ENCODE measurements at places on chromosomes 2 and 18.

DNA sequence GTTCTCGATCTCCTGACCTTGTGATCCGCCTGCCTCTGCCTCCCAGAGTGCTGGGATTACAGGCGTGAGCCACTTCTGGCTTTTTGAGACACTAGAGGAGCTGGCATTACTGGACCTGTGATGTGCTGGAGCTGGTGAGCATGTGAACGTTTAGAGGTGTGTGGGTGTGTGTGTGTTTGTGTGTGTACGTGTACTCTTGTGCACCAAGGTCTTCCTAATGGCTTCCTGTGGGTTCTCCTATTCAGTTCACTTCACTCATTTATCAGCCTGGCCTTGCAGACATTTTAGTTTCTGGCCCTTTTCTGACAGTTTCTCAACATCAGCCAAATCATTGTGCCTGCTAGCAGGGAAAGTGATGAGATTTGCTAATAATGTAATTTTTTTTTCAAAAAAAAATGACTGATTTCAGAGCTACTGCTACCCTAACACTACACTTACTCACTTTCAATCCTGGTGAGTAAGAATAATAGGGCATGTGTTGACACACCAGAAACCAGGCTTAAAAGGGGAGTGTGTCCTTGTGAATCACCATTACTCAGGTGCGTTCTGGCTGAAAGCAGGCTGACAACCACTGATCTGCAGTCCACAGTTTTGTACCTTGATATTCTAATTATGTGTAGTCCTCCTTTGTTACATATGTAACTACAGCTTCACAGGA, 41.0 kb upstream of the ACTR3 start:
- peak; percentile 72 for DNase-seq

DNA sequence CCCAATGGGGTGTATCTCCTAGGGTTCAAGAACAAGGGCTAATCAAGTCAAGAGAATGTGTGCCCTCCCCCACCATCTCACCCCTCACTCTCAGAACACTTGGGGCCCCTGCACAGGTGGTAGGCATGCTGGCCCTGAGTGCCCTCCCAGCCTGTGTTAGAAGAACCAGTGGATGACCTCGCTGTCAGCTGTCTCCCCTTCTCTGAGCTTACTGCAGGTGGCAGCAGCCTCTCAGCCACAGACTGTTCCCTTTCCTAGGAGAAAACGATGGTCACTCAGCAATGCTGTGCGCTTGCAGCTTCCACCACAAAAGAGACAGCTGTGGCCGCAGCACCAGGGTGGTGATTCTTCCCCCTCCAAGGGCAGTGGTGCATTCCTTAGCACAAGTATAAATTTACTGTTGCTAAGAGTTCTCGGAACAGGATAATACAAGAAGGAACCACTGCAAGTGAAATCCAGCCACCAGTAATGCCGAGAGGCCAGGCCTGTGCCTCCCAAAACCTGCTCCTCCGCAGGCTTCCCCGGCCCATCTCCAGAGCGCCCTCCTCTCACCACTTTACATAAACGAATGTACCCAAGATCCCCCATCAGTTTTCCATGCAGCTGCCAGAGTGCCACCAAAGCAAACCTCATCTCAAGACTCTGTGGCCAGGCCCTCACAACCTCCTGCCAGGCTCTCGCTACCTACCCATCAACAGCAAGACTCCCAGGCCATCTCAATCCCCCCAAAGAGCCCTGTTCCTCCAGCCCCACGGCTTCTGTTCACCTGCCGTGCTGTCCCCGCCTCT, 935 bp upstream of the RAMP1 start:
- DNase-seq, result peak; percentile 44

GRCh38 chr18:77733292-77733903, 483.8 kb downstream of the GALR1 start:
- DNase-seq, result no peak

GRCh38 chr2:52260904-52261303, 1229.0 kb upstream of the NRXN1 start:
- no peak for DNase-seq

DNA sequence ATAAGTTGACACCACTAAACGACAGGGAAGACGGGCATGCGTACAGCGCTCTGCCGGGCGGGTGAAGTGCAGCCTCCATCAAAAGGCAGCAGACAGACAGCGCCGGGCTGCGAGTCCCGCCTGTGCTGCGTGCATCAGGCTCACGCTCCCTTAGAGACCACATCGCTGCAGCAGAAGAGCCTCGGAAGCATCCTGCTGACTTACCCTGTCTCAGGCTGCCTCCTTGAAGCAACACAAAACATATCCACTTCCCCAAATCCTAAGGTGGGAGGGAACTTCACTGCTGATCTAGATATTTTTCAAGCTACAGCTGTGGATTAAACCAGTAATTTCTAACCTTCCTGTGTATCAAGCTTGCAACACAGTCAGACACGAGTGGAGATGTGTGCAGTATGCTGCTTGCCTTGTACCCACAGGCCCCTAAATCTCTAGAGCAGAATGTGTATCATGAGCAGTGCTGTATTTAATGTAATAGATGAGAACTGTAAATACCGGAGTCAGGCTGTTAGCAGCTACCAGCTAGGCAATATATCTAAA, 6.4 kb downstream of the MYT1L start:
- DNase-seq, result no peak

All from stimulated activated CD4-positive, alpha-beta T cell treated with anti-CD3 and anti-CD28 coated beads, Interleukin-1b, Interleukin-23, amount 100 ng/mL, for 48 hours (primary cell).